NCI-H187 (cell line): ENCODE measurements at places on chromosomes 12 and 14.

DNA sequence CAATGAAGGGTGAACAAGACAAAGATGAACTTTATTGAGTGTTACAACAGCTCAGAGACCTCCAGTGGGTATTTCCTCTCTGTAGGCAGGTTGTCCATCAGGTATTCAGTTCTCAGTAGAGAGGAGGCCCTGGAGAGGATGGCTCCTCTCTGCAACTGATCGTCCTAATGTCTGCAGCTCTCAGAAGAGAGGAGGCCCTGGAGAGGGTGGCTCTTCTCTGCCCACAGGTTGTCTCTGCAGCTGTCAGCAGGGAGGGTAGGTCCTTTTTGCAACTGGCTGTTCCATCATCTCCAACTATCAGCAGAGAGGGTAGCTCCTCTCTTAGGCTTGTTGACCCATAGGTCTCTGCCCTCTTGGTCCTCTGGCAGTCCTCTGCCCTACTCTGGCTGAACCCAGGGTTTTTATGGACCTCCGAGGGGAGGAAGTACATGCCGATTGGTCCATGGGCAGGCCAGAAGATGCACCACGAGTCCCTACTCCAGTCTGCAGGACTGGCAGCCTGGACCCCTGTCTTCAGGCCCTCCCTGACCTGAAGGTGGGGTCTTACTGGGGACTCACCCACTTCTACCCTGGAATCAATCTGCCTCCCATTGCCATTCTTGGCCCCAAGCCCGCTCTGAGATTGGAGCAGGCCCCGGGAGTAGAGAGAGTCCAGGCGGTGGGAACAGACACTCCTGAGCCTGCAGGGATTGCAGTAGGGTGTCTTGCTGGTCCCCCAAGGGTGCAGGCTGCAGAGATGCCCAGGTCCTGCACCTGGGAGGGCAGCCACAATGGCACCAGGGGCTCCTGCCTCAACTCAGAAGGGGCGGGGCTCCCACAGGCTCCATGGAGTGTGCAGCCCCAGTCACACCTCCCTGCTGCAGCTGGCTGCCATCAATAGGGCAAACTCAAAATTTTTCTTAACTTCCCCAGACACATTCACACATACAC, 2.3 kb downstream of the TMEM116 start:
- DNase-seq: no peak

GRCh38 chr14:64232095-64232838, 61.9 kb downstream of the ESR2 start:
- DNase-seq: no peak

- no peak for DNase-seq
Observed at GRCh38 chr14:99968941-99969340, 96.3 kb upstream of the EVL start.

DNA sequence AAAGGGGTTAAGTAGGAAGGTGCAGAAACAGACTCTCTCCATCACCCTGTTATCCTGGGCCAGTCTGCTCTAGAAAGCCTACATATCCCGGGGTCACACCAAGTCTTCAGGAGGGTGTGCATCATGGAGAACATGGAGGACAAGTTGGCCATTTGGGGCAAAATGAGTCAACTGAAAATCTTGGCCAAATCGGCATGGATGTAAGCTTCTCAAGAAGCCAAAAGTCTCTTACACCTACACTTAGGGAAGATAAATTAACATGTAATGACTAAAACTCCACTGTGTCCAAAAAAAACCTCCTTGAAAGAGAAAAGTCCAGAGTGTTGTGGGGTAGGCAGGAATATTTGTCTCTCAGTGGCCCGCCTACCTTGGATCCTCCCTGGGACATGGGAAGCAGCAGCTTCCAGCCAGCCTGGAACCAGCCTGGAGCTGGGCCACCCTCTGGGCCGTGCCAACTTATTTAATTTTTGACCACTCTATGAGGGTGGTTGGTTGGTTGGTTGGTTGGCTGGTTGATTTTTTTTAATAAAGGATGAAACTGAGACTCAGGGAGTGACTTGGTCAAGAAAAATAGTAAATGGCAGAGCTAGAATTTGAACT, 17.9 kb upstream of the TC2N start:
- no peak for DNase-seq

DNA sequence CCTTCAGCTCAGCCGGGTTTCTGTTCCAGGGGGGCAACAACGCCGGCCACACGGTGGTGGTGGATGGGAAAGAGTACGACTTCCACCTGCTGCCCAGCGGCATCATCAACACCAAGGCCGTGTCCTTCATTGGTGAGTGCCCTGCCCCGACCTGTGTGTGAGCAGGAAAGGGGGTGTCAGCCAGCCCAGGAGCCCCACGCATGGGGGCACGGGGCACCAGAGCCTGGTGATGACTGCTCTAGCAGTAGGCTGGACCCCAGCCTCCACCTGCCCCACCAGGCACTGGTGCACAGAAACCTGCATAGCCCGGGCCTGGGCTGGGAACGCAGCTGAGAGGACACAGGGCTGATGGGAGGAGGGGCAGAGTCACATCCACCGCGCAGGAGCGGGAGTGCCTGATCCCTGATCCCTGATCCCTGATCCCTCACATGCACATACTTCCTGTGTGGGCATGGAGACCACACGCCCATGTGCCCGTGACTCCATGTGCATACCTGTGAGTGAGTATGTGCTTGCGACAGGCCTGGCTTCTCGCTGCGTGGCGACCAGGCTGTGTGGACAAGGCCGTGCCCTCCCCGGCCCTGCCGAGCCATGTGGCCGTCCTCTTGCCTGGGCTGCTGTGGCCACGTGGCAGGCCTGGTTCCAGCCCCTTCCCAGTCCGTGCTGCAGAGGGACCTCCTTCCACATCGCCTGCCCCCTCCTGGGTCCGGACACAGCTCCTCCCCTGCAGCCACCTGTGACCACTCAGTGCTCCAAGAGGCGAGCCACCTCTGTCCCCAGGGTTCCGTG, 11.2 kb downstream of the ADSS1 start:
- DNase-seq: no peak

- no peak for DNase-seq
Observed at GRCh38 chr14:63770187-63770807, 42.4 kb upstream of the SGPP1 start.

- DNase-seq: no peak
Observed at GRCh38 chr14:75499084-75499875, 23.0 kb upstream of the BATF start.

- no peak for DNase-seq
Observed at GRCh38 chr14:39322807-39323206, 89.1 kb downstream of the MIA2 start.

- DNase-seq: no peak
Observed at GRCh38 chr12:6059221-6059620, 65.2 kb downstream of the VWF start.
